ENCODE measurements at places on chromosomes 3 and 15. TPM values are rescaled to one million over a fixed set of nuclear protein-coding genes. Genes with fewer than 3 reads are reported as not detected.

- peak overlapping the region; percentile 57 for H3K27ac ChIP-seq
- no peak overlapping the region for H3K4me3 ChIP-seq
- peaks cover 16% of the 10 kb centered on the region for H3K36me3 ChIP-seq
- peaks cover 2% of the 10 kb centered on the region for H3K27me3 ChIP-seq
- H3K4me1 ChIP-seq, result peaks cover 12% of the 10 kb centered on the region
- peak; percentile 78 for DNase-seq
Measured at GRCh38 chr15:89068325-89068784, 19.9 kb upstream of the ABHD2 start.

ZFAND6 gene
- total RNA-seq, result 33.4 TPM

GRCh38 chr3:197168606-197169005, 129.8 kb downstream of the DLG1 start:
- no peak overlapping the region for H3K4me3 ChIP-seq
- H3K4me1 ChIP-seq, result peaks cover 15% of the 10 kb centered on the region
- DNase-seq, result no peak
- H3K27ac ChIP-seq, result no peak overlapping the region
- no peaks in the 10 kb centered on the region for H3K27me3 ChIP-seq
- H3K36me3 ChIP-seq, result peaks cover 2% of the 10 kb centered on the region

IQCF5 gene
- not detected for total RNA-seq

SETMAR gene
- total RNA-seq, result 11.7 TPM

DNA sequence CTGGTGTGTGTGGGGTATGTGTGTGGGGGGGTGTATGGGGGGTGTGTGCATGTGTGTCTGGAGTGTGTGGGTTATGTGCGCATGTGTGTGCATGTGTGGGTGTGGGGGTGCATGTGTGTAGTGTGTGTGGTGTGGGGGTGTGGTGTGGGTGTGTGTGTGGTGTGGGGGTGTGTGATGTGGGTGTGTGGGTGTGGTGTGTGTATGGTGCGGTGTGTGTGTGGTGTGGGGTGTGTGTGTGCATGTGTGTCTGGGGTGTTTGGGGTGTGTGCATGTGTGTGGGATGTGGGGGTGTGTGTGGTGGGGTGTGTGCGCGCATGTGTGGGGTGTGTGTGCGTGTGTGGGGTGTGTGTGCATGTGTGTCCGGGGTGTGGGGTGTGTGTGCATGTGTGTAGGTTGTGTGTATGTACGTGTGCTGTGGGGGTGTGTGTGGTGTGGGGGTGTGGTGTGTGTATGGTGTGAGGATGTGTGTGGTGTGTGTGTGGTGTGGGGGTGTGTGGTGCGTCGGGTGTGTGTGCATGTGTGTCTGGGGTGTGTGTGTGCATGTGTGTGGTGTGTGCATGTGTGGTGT, 6.2 kb upstream of the OCA2 start:
- H3K4me1 ChIP-seq, result peaks cover 7% of the 10 kb centered on the region
- no peak overlapping the region for H3K4me3 ChIP-seq
- H3K36me3 ChIP-seq, result no peaks in the 10 kb centered on the region
- H3K27ac ChIP-seq, result no peak overlapping the region
- H3K27me3 ChIP-seq, result peaks cover 28% of the 10 kb centered on the region

DNA sequence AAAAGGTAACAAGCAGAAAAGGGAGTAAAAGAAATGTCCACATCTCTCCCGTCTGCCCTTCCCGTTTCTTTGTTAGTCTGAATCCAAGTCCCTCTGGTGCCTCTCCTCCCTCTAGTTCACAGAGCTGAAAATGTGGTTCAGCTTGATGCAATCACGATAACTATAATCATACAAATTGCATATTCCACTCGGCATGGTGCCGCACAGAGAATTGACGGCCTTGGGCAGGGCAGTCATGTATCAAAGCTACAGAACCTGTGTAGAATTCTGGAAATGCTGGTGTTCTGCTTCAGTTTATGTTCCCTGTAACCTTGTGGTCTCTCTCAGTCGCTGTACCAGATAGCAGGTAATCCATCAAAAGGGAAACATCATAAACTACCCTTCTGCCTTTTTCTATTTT, 562.9 kb upstream of the CBLB start:
- H3K36me3 ChIP-seq, result peaks cover 6% of the 10 kb centered on the region
- DNase-seq, result no peak
- H3K4me1 ChIP-seq, result peaks cover 31% of the 10 kb centered on the region
- no peak overlapping the region for H3K27ac ChIP-seq
